ENCODE measurements at places on chromosomes 11 and 22.

GRCh38 chr11:65879617-65880016, at the start of gene CTSW:
TSS of gene CTSW (plus strand) at chr11:65879837. CDS start at chr11:65879855, 18 bp downstream.
- DNase-seq: no peak

GRCh38 chr22:40401981-40402406, 31.6 kb downstream of the SGSM3 start:
- no peak for DNase-seq

DNA sequence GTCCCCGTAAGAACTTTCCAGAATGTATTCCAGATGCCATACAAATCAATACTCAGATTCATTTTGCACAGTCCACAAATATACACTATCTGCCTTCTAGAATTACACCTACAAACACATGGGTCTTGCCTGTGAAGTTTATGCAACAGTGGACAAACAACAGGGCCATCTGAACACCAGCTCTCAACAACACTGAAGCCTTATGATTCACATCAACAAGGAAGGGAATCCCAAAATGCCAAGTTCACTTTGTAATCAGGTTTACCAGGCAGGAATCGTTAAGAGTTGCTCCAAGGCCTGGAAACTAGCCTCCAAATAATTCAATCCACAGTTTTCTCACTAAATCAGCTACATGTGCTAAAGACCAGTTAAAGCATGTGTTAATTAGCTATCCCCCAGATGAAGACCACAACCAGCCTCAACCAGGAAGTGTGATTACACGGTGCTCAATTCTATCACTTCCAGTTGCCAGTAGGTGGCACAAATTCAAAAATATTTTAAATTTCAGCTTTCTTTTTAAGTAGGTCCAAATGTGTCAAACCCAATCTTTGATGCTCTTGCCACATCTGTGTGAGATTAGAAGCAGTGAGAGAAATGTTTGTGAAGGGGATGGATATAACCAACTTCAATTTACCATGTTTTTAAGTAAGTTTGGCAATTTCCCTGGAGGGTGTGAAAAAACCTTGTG, 139.1 kb upstream of the BDNF start:
- DNase-seq: no peak

- no peak for DNase-seq
Observed at GRCh38 chr11:61021661-61022212, 50.3 kb downstream of the CD6 start.

GRCh38 chr22:43395086-43395695, 16.6 kb upstream of the MPPED1 start:
- no peak for DNase-seq

- DNase-seq: no peak
Observed at GRCh38 chr22:43851058-43851978, 11.0 kb downstream of the SULT4A1 start.

All from esophagus squamous epithelium (tissue), 5 donors.